B cell (primary cell): ENCODE measurements at places on chromosomes 1 and 21. TPM values are rescaled to one million over a fixed set of nuclear protein-coding genes. Genes with fewer than 3 reads are reported as not detected.

Gene S100A9
- 3.9 and 4.2 TPM in 2 replicates for total RNA-seq

Gene CCDC17
- total RNA-seq = 8.2 and 9.1 TPM in 2 replicates

Gene CLCA4
- not detected in 2 replicates for total RNA-seq

Gene ALX3
- total RNA-seq = not detected in 2 replicates

Gene CD48
- total RNA-seq = 252 and 255 TPM in 2 replicates

Gene F5
- 0.15 and 0.27 TPM in 2 replicates for total RNA-seq

Gene HPDL
- 0.79 and 0.85 TPM in 2 replicates for total RNA-seq

Gene GPR25
- 1.8 and 3.1 TPM in 2 replicates for total RNA-seq

DNA sequence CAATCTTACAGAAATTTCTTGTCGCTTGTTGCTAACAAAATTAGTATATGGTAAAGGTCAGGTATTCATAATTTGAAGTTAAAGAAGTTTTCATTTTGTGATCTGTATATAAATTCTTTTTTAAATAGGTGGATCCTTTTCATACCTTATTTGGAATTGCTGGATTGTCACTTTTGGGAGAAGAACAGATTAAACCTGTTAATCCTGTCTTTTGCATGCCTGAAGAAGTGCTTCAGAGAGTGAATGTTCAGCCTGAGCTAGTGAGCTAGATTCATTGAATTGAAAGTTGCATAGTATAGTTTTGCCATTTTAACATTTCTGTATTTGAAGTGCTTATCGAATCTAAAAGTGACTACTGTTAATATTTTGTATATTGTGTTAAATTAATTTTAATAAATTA, 2.3 kb upstream of the MSH4 start:
- DNase-seq = no peak

DNA sequence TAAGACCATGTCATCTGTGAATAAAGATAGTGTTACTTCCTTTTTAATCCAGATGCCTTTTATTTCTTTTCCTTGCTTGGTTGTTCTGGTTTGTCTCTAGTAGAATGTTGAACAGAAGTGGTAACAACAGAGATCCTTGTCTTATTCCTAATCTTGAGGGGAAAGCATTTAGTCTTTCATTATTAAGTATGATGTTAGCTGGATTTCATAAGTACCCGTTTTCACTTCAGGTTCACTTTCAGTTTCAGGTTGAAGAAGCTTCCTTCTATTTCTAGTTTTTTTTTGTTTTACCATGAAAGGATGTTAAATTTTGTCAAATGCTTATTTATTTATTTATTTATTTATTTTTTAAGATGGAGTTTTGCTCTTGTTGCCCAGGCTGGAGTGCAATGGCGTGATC, 22.3 kb upstream of the AGPAT3 start:
- DNase-seq = peak; percentile 52

DNA sequence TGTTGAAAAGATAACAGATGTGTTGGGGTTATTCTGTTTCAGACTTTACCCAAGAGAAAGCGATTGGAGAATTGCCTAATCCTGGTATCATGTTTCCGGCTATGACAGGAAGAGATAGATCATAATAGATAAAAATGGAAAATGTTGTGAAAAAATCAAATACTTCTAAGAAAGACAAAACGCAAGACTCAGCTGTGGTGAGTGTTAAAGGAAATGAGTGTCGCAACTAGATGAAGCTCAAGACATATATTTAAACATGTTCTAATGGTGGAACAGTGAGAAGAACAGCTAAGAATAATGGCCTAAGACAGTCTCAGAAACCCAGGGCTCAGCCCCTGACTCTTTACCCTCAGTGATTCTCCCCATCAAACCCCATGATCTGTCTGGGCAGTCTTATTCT, 426.7 kb upstream of the RUNX1 start:
- DNase-seq = no peak

DNA sequence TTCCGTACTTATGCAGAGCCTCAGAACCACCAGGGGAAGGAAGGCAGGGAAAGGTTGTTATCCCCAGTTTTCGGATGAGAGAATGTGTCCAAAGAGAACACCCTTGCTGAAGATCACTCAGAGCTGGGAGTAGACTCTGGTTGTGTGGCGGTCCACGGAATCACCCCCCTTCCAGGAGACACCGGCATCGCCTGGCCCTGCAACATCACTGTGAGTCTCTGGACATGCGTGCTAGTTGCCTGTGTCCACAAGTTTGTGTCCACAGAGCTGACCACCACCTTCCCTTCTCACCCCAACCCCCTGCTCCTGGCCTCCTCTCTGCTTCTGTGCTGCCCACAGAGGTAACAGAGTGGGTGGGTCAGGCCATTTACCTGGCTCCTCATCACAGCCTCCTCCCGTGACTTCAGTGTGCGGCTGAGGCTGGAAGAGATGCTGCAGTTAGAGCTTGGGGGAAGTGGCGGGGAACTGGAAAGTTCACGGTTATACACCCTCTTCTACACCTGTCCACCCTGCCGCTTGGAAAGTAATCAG, 7.3 kb downstream of the MYBPH start:
- DNase-seq = no peak

DNA sequence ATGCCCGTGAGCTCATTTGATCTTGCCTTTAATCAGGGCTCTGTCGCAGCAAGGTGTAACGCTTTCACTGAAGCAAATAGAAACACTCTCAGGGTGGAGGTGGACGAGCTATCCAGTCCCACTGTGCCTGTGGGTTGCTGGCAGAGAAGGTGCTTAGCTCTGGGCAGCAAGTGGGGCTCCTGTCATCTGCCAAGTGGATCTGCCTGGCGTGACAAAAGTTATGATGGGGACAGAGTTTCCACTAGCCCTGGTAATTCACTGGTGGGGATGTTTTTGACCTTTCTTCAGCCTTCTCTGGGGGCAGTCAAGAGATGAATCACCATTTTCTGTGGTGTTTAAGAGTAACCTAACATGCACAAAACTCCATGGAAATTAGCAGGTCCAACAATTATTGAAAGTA, 71.3 kb upstream of the EDEM3 start:
- DNase-seq = no peak

DNA sequence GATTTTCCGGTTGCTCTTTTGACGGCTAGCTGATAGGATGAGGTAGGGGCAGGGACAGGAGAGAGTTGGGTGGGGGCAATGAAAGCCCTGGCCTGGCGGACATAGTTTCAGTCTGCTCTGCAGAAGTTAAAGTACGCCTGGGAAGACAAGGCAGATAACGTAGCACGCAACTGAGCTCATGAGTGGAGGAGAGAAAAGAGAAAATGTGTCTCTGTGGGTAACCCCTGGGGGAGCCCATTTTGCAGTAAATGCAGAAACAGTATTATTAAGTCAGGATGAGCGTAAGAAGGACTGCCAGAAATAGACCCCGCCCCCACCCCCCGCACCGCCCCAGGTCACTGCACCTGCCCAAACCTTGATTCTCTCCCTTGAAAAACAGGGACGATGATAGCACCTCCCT, 51.7 kb upstream of the TARBP1 start:
- no peak for DNase-seq

- no peak for DNase-seq
These were observed 2.3 kb downstream of the SLC37A1 start for GRCh38 chr21:42515708-42516502.

DNA sequence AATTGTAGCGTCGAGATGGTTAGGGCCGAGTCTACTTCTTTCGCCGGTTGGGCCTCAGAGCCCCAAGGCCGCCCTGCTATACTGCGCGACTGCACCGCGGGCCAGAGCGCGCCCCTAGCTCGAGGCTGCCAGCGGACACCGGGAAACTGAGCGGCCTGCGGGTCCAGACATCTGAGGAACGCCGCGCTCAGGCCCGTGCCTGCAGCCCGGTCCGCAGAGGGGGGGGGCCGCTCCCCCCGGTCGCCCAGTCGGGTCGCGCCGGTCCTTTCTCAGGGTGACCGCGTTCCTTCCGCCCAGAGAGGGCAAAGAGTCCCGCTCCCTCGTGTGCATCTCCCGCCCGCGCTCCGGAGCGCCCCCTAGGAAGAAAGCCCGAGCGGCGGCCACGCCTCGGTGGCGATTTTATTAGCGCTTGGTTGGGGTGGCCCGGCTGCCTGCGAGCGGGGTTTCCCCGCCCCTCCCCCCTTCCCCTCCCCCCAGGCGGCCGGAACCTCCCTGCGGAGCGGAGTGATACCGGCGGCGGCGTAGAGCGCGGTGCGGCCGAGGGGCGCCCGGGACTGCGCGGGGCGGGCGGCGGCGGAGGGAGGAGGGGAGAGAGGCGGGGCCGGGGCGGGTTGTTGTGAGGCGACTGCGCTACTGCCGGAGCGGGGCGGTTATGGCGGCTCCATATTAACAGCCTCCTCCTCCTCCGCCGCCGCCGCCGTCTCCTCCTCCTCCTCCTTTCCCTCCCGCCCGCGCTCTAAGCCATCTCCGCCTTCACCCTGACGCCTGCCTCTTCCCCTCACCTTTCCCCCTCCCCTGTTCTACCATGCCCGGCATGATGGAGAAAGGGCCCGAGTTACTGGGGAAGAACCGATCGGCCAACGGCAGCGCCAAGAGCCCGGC, at the start of gene RCOR3:
Gene RCOR3, plus strand, starts transcription at position 611 of the 882 bp plus-strand sequence. Its CDS starts 195 bp downstream, at position 806.
- DNase-seq = peak; percentile 93

GRCh38 chr1:94951046-94951445, 24.1 kb upstream of the CNN3 start:
- DNase-seq = no peak

DNA sequence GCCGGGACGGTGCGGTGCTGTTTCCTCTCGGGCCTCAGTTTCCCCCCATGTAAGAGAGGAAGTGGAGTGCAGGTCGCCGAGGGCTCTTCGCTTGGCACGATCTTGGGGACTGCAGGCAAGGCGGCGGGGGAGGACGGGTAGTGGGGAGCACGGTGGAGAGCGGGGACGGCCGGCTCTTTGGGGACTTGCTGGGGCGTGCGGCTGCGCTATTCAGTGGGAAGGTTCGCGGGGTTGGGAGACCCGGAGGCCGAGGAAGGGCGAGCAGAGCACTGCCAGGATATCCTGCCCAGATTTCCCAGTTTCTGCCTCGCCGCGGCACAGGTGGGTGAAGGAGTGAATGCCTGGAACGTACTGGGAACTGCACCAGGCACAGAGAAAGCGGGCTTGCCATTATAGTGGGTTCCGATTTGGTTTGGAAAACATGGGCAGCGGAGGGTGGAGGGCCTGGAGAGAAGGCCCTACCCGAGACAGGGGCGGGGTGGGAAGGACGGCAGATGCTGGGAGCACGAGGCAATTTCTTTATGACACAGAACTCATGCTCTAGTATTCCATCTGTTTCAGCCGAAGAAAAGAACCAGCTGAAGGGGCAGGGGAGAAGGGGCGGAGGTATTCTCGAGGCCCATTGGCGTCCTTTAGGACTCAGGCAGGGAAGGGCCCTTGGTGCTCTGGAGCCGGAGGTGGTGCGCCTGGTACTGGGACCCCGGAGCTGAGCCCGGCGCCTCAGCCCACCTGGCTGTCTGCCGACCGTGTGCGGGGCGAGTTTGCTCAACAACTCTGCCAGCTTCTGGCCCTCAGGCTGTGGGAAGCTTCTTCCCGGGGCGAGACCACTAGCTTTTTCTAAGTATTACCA, 960 bp downstream of the PCSK9 start:
- no peak for DNase-seq

GRCh38 chr1:181577475-181577874, 94.2 kb downstream of the CACNA1E start:
- no peak for DNase-seq

GRCh38 chr1:55352080-55352810, 137.1 kb upstream of the USP24 start:
- DNase-seq = no peak
